ENCODE measurements at places on chromosomes 12 and 14.
A peak's percentile ranks its signal among the peaks of the same experiment; 100 is the strongest.

DNA sequence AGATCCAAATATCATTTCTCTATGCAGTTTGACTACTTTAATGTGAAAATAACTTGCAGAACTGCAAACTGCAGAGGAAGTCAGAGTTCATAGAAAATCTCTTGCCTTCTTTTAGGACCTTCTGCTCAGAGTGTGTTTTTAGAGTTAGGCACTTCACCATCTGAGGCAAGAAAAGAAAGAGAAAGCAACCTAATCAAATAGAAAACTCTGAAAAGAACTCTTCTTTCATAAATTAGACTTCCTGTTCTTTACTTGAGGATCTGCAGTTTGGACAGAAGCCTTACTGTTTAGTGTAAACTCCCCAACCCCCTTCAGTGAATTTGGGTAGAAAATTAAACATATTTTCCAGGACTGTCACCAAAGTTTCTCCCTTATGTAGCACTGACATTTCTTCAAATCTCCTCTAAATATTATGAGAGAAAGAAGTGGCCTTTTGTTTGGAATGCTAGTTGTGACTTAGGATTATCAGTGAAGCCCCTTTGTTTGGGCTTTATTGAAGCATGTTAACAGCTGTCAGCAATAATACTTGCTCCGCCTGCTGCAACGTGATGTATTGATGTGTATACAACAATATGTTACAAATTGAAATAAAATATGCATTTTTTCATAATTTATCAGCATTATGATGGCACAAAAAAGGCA is 99.5 kb downstream of the PDZRN4 start:
- DNase-seq: no peak

GRCh38 chr12:95205685-95206084 is 11.6 kb downstream of the FGD6 start:
- peak; percentile 71 for DNase-seq

GRCh38 chr14:100696590-100696989 is 30.1 kb upstream of the DLK1 start:
- DNase-seq: no peak

GRCh38 chr14:23445773-23446172 is 10.3 kb upstream of the MYH7 start:
- no peak for DNase-seq

DNA sequence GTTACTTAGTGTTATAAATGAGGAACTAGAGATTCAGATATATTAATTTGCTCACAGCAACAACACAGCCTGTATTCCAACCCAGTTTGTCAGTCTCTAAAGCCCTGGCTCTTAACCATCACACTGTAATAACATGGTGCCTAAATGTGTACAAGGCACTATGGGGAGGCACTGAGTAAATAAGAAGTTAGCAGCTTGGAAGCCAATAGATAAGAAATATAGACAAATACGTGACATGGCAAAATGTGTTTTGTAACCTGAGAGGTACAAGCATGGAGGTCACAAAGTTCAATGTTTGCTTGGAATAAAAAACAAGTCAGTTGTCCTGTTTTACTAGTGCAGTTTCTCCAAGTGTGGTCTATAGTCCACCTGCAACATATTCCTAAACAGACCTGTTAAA is 16.3 kb upstream of the SLCO1A2 start:
- no peak for DNase-seq

DNA sequence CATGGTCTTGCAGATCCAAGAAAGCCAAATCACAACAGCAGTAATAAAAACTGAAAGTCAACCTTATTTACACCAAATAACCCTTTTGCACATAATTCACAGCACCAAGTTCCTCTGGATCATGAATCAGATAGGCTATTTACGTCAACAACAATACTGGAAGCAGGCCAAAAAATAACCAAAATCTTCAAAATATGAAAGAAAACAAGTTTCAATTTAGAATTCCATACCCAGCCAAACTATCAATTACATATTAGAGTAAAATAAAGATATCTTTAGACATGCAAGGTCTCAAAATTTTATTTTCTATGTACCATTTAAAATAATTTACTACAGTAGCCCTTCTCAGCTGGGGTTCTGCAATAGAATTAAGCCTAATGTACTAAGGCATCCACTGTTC is 76.7 kb upstream of the BBS10 start:
- no peak for DNase-seq

- no peak for DNase-seq
These were observed 573.7 kb downstream of the BCL11B start for GRCh38 chr14:98698341-98698740.

DNA sequence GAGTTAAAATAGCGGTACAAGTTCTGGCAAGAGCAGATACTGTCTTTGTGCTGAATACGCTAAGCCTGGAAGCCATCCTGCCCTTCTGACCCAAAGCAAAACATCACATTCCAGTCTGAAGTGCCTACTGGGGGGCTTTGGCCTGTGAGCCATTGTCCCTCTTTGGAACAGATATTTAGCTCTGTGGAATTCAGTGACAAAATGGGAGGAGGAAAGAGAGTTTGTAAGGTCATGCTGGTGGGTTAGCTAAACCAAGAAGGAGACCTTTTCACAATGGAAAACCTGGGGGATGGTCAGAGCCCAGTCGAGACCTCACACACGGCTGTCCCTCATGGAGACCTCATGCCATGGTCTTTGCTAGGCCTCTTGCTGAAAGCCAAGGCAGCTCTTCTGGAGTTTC is 18.5 kb downstream of the EMP1 start:
- no peak for DNase-seq

- DNase-seq: no peak
These were observed 2.5 kb downstream of the PACS2 start for GRCh38 chr14:105316968-105317510.

GRCh38 chr12:103782399-103782798 is 58.6 kb downstream of the NT5DC3 start:
- DNase-seq: no peak

GRCh38 chr14:73695082-73695481 is 19.1 kb downstream of the PNMA1 start:
- DNase-seq: no peak

DNA sequence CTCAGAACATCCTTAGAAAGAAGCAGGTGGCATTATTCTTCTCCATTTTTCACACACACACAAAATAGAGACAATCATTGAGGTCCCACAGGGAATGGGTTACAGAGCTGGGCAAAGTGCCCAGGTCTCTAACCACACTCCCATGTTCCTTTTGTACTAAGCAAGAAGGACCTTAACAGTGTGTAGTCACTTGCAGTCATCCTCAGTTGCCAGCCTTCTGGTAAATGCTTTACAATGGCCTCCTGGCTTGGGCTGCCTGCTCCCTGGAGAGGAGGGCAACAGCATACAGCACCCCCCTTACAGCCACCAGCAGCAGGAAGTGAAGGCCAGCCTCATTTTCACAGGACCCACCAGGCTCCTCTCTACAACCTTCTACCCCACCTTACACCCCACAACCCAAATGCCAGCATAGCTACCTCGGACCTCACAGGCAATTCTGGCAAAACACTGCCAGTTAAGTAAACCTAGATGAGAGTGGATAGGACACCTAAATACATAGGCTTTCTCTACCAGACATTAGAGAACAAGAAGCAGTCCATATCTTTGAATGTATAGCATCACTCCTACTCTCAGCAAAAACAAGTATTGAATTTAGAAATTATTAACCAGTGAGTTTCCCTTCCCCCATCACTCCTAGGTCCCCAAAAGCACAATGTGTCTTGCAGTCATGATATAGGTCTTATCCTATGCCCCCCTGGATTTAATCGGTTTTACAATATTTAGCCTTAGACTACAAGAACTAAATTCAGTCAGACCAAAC is 88.1 kb downstream of the PPP2R5E start:
- peak; percentile 67 for DNase-seq

DNA sequence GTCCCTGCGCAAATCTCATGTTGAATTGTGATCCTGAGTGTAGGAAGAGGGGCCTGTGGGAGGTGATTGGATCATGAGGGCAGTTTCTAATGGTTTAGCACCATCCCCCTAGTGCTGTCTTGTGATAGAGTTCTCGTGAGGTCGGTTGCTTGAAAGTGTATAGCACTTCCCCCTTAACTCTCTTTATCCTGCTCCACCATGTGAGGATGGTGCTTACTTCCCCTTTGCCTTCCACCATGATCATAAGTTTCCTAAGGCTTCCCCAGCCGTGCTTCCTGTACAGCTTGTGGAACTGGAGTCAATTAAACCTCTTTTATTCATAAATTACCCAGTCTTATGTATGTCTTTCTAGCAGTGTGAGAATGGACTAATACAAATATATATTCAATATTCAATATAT is 303.7 kb upstream of the SEL1L start:
- DNase-seq: no peak

DNA sequence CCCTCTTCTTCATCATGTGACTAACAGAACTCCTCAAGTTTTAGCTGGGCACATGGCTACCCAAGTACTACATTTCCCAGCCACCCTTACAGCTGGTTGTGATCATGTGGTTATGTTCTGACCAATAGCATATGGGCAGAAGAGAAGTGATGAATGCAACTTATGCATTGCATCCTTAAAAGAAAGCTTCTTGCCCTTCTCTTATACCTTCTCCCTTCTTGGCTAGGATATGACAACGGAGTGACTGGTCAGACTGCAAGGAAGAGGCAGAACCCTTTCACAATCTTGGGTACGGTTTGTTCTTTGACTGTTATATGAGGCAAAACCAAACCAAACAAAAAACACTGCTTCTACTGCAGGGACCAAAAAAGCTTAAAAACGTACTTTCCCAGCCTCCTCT is 66.5 kb upstream of the MAX start:
- no peak for DNase-seq

- no peak for DNase-seq
These were observed 84.1 kb downstream of the BCAT1 start for GRCh38 chr12:24864796-24865125.

- no peak for DNase-seq
These were observed 18.6 kb downstream of the ESRRB start for GRCh38 chr14:76394569-76394968.

DNA sequence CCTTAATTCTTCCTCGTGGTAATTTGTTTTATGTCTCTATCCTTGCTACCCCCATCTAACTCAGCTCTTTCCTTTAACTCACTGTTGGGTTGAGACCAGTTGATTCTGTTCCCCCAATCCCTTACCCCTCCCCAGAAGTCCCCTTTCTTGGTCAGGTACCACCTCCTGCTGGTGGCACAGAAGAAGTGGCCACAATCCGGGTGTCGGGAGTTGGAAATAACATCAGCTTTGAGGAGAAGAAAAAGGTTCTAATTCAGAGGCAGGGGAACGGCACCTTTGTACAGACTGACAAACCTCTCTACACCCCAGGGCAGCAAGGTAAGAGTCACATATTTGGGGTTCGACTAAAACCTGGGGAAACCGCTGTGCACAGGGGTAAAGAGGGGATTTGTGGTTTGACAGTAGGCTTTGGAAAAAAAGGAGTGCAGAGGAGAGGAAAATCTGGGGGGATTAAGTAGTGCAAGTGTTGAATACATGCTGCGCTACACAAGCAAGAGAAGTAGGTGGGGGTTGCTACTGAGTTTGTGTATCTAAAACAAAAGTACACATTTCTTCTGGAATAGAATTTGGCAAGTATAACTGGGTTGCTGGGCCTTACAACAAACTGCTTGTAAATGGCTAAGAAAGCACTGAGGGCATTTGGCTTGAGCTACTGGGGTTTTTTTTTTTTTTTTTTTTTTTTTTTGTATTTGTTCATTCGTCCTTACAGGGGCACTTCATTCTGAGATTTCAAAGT is 1.3 kb downstream of the A2ML1 start:
- peak; percentile 26 for DNase-seq
